ENCODE measurements at places on chromosomes 7 and 10.

GRCh38 chr7:55052081-55052480 is 33.3 kb downstream of the EGFR start:
- no peak for DNase-seq

GRCh38 chr10:110864662-110865140 is 7.0 kb upstream of the PDCD4 start:
- peak; percentile 36 for DNase-seq

DNA sequence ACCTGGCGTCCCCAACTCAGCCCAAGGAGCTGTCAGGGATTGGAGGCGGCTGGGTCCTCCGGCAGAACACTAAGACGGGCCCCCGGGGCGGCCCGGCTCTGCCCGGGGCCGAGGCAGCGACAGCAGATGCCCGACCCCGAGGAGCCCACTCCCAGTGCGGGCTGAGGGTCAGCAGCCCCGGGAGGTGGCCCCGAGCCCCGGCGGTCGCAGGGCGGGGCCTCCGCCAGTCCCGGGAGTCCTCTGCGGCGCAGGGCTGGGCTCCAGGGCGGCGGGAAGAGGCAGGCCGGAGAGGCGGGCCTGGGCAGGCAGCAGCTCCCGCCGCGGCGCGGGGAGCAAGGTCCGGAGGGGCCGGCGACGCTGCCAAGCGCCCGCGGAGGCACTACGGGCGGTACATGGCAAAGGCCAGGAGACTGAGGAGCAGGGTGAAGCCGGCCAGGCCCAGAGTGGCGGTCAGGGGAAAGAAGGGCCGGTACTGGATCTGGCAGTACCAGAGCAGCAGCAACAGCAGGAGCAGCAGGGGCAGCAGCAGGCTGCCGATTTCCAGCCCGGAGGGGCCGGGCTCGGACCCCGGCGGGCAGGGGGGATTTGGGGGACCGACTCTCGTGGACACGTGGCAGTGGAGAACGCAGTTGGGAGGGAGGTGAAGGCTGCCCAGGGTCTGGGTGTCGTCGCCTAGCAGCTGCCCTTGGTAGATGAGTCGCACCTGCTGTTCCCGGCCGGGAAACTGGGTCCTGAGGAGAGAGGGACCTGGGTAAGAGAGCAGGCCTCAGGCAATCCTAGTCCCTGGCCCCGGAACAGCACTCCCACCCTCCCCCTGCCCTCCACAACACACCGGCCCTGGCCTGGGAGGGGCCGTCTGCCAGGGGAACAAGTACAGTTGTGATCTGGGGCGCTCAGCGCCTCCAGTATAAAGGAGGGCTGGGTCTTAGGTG is 827 bp upstream of the FASTK start:
- DNase-seq, result no peak

DNA sequence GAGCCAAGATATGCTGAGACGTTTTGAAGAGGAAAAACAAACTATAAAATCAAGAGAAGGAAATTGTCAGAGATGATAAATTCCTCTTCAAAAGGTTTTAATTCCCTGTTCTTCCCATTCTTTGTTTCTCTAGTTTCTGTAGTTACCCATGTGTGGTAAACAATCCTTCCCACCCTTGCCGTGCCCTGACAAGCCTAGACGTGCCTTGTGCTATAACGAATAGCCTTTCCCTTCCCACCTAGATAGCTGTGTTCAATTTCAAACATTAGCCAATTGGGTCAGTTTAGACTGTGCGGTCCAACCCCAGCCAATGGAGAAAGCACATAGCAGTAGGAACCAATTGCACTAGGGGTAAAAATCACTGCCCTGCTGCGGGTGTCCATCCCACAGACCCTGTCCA is 138.1 kb downstream of the RALA start:
- DNase-seq, result no peak

GRCh38 chr10:130764651-130765050 is 546.9 kb downstream of the TCERG1L start:
- no peak for DNase-seq

DNA sequence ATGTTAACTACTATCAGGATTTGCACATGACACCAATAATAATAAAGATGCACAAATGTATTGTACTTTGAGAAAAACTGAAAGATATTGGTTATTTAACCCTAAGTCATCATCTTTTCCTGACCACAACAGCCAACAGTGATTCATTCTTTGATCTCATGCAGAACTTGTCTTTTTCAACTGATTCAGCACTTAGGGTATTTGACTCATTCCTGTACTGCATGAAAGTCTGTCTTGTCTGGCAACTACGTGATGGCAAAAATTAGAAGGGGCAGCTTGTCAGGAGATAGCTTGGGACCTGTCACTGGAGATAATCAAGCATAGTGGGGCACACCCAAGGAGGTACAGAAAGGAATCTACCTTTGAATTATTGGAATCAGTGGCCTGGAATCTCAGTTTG is 77.8 kb upstream of the LRRC17 start:
- DNase-seq, result no peak

DNA sequence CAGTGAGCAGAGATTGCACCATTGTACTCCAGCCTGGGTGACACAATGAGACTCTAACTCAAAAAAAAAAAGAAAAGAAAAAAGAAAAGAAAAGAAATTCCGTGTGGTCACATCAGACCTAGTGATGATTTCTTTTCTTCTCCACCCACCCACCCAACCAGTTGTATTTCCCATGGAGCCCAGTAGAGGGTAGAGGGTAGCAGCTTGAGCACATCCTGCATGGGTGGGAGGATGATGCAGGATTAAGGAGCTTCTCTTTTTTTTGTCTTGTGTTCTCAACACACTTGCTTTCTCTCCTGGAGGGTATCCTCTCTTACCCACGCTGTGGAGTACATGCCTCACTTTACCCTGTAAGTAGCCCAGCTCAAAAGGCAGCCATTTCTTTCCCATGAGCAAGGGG is 118.6 kb upstream of the CARD11 start:
- no peak for DNase-seq

DNA sequence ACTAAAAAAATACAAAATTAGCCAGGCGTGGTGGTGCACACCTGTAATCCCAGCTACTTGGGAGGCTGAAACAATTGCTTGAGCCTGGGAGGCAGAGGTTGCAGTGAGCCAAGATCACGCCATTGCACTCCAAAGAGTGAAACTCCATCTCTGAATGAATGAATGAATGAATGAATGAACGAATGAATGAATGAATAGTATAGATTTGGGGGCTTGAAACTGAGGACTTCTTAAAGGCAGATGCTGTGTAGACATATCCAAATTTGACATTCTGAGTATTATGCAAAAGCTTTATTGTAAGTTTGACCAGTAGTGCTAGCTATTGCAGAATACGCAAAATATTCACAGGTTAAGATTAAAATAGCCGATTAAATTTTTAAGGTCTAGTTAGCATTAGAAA is 30.8 kb upstream of the ST7 start:
- DNase-seq, result no peak

GRCh38 chr7:41695661-41696322 is 7.1 kb downstream of the INHBA start:
- no peak for DNase-seq

DNA sequence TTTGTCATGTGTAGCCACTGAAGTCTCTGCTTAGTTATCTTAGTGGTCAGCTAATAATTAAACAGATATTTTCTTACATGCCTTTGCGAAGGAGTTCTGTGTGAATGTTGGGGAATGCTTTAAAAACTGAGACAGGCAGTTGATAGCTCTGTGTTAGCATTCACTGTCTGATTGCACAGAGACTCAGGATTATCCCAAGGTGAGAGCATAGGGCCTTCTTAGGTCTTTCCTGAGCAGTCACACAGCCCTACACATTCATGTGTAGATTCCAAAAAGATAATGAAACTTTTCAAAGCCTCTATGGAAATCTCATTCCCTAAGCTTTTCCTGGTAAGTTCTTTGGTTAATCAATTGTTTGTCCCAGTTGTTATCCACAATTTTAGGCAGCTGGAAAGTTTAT is 67.7 kb downstream of the CASD1 start:
- DNase-seq, result no peak

DNA sequence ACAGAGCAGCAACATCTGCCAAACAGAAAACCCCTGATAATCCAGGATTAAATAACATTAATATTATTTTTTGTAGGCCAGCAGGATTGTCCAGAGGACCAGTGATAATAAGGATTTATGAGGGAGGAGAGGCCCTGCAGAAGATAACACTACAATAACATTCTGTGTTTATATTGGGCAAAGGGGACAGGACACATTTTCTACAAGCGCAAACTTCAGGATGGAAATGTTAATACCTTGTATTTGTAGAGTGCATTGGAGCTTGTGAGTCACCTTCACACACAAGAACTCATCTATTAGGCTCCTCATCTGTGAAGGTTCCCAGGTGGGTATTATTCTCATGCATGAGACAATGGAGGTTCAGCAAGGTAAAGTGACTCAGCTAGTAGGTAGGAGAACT is 51.0 kb downstream of the BAMBI start:
- no peak for DNase-seq

- no peak for DNase-seq
Measured at GRCh38 chr7:155494551-155494950, 36.6 kb downstream of the EN2 start.

DNA sequence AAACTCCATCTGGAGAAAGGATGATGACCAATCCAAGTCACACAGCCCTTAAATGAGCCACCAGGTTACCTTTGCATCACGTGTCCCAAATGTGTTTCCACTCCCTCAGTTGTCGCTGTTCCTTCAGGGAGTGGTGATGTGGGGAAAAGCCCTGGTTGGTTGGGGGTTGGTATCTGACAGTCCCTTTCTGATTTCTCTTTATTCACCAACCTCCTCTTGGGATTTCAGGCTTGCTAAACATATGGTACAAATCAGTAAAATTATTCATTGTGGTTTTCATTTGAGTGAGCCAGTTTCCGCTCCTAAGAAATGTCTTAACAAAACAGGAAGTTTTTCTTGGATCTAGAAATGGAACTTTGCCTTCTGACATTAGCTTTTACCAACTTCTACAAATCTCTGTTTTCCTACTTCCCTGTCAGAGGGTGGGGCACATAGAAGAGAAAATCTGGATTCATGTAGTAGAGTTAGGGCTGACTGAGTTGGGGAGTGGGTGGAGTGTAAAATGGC is 40.0 kb upstream of the KMT2E start:
- no peak for DNase-seq

DNA sequence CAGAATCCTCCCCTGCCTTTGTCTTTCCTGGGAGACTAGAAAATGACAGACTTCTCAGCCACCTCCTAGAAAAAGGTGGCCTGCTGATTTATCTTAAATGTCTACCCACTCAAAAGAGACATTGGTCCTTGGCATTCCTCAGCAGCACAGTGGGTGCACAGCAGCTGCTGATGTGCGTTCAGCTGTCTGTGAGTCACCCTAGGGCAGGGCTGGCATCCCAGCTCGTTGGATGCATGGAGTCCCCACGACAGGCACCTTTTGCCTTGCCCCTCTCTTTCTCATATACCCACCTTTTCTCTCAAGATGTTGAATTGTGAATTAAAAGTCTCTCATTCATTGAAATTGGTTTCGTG is 113.0 kb downstream of the DOCK1 start:
- DNase-seq, result no peak

DNA sequence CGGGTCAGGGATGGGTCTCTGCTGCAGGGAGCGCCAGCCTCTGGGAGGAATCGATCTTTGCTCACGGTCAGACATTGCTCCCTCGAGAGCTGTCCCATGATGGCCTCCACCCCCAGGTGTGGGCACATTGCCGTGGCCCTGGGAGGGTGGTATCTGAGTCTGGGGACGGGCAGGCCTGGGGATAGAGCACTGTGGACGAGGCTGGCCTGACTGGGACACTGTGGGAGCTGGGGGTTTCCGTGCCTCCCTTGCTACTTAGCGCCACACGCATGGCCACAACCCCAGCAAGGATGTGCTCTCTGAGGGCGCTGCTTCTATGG is 55.7 kb downstream of the JAKMIP3 start:
- DNase-seq, result no peak

DNA sequence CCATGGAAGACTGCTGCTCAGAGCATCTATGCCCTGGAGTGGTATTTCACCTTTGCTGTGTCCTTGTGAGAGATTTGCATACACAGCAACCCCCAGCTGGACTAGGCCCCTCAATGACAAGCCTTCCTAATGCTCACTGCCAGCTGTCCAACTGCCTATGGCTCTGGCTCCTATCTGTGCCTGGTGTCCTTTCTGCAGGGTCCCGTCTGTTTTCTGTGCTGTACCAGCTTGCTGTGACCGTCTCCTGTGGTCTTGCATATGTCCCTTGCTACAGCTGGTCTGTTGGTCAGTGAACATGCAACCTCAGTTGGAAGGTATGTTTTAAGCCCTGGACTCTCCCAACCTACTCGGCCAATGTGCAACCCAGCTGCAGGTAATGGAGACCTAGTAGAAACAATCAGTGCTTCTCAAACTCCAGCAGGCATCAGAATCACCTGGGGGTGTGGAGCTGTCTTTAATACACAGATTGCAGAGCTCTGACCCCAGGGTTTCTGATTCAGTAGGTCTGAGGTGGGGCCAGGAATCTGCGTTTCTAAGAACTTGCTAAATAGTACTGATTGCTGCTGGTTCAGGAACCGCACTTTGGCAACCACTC is 306.4 kb upstream of the ZNF32 start:
- DNase-seq, result no peak

DNA sequence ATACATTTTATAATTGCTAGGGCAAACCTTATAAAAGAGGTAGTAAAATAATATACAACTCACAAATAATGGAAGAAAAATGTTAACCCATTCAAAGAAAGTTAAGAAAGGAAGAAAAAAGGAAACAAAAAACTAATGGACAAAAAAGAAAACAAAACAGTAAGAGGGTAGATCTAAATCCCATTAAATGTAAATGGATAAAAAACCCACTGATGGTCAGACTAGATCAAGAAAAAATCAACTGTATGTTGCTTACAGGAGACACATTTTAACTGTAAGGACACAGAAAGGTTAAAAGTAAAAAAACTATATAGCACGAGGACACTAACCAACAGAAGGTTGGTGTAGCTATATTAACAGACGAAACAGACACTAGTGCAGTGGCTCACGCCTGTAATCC is 18.0 kb downstream of the FOXL3 start:
- DNase-seq, result no peak

DNA sequence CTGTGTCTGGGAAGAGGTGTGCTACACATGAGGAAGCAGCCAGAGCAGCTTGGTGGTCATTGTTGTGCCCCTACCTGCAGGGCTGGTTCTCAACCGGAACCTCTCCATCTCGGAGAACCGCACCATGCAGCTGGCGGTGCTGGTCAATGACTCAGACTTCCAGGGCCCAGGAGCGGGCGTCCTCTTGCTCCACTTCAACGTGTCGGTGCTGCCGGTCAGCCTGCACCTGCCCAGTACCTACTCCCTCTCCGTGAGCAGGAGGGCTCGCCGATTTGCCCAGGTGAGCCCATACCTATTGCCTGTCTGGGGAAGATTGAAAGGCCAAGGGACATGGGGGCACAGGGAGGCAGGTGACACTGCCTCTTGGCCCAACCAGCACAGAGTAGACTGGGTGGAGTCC is 29.3 kb upstream of the CSGALNACT2 start:
- DNase-seq, result no peak

DNA sequence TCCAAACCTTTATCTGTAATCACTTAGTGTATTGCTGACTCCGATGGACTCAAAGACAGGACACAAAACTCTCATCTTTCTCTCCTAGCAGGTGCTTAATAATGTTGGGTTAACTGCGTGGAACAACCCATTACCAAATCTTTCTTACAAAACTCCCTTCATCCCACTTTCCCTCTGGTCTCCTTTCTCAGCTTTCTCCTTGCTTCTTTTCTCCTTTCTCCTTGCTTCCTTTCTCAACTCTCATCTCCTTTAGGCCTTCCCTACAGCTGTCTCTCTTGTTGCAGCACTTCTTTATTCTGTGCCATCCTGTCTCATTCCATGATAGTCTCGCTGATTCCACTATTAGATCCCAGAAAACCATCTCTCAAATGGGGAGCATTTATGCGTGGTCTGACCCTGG is 67.5 kb downstream of the TNS3 start:
- no peak for DNase-seq

GRCh38 chr7:117751775-117752174 is 121.5 kb downstream of the CTTNBP2 start:
- no peak for DNase-seq

- no peak for DNase-seq
Measured at GRCh38 chr10:70328967-70329366, 45.2 kb upstream of the NPFFR1 start.
